ENCODE measurements at places on chromosomes 2 and 18.

DNA sequence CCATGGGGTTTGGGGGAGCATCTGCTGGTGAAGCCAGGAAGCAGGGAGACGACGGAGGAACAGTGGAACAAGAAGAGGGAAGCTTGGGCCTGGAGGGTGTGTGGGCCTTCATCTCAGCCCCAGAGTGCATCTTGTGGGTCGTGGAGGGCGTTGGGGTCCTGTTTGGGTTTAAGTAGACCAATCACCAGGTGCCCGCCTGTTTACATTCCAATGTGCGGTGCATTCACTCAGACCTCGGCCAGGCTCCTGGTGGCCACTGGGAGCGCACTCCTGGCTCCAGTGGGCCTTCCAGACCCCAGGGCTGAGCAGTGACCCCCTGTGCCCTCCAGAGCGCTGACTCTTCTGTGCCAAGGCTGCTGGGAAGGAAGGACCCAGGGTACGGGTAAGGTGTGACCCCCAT lies 293.7 kb downstream of the NDUFA10 start:
- DNase-seq: no peak

GRCh38 chr2:120014226-120014980 lies 1.5 kb downstream of the EPB41L5 start:
- DNase-seq: no peak

GRCh38 chr2:137255990-137256389 lies 490.6 kb downstream of the THSD7B start:
- DNase-seq: no peak

DNA sequence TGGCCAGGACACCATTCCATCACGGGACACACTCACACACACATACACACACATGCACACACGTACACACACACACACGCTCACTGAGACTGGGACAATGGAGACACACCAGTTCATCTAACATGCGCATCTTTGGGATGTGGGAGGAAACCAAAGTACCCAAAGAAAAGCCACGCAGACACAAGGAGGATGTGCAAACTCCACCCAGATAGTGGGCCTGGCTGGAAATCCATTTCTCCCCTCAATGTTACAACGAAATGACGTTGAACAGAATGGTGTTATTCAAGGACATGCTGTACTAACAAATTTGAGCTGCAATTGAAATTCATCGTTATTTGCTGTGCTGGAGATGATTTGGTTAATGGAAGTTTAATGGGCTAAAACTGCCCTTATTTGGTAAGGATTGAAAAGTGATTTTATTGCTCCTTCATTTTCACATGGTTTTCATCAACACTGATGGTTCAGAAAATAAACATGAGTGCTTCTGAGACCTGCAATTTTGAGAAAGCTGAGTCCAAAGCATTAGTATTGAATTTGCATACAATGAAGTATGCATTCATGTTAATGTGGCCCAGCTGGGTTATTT lies 110.0 kb downstream of the KCNE4 start:
- DNase-seq: no peak

DNA sequence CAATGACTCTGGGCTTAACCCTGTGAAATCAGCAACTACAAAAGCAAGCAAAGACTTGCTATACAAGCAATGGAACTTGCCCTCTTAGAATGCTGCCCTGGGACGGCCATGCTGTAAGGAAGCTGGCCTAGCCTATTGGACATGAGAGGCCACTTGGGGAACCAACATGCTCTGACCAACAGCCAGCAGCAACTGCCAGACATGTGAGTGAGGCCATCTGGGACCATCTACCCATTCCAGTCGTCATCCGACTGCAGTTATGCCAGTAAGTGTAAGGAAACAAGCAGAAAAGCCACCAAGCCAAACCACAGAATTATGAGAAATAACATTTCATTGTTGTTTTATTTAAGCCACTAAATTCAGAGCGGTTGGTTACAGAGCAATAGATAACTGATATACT lies 40.9 kb downstream of the CLASP1 start:
- DNase-seq: no peak

GRCh38 chr2:174678395-174678794 lies 80.8 kb upstream of the WIPF1 start:
- DNase-seq: no peak

DNA sequence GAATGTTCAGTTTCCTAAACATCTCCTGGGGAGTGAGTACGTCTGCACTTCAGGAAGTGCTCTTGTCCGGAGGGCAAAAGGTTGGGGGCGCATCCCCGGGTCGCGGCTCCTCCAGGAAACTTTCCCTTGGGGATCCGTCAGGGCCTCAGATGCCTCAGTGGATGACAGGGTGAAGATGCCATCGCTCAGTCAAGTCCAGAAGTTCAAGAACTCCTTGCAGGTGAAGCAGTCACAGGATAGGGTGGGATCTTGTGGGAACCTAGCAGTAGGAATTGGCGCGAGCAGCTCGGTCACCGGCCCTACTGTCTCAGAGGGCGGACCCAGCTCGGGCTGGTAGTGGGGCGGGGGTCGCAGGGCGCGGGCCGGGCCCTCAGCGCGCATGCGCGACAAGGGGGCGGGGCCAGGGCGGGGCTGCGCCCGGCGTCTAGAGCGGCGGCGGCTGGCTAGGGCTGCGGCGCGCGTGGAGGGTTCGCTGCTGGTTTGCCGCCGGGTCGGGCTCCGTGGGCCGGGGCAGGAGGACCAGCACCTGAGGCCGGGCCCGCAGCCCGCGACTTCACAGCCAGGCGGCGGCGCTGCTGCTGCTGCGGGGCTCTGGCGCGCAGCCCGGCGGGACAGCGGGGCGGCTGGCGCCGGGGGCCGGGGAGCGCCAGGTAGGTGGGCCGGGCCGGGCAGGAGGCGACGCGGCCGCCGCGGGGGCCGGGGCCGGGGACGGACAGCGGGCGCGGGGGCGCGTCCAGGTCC lies at the start of gene INPP4A:
Gene INPP4A, plus strand, starts transcription at position 423 of the 741 bp plus-strand sequence. CDS start 75,191 bp downstream, outside the sequence.
- peak; percentile 74 for DNase-seq

- DNase-seq: no peak
These were observed 107.4 kb downstream of the NOL4 start for GRCh38 chr18:34117319-34117718.

DNA sequence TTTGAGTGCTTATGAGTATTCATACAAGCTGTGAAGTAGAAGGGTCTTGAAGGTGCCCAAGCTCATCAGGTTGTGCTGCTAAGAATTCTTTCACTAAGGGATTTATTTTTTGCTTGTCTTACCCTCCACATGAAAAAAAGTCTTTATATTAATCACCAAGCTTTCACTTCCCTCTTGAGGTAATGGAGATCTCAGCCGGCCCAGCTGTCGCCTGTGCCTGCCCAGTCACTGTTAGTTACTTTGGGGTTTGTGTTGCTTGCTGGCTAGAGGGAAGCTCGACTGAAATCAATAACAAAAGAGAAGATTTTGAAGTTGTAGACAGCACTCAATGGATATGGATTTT lies 21.9 kb downstream of the MC2R start:
- DNase-seq: no peak

DNA sequence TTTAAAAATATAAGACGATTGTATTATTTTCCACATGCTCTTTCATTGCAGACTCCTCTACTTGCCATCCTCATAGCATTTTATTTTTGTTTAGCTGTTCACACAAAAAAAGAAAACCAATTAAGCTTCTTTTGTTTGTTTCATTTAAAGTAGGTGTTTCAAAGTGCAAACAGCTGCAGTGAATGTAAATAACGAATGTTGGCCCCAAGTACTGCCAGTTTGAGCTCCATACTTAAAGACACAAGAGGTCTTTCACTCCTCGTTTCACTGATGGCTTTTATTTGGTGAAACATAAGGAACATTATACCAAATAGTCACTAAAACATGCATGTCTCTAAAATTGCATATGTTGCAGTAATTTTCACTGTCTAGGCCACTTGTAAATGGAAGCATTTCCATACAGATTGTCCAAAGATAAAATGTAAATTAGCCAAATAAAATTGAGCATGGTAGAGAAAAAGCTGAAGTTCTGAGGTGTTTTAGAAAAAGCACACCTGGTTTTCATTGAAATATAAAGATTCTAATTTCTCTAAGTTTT lies 253.4 kb downstream of the TMX3 start:
- no peak for DNase-seq

DNA sequence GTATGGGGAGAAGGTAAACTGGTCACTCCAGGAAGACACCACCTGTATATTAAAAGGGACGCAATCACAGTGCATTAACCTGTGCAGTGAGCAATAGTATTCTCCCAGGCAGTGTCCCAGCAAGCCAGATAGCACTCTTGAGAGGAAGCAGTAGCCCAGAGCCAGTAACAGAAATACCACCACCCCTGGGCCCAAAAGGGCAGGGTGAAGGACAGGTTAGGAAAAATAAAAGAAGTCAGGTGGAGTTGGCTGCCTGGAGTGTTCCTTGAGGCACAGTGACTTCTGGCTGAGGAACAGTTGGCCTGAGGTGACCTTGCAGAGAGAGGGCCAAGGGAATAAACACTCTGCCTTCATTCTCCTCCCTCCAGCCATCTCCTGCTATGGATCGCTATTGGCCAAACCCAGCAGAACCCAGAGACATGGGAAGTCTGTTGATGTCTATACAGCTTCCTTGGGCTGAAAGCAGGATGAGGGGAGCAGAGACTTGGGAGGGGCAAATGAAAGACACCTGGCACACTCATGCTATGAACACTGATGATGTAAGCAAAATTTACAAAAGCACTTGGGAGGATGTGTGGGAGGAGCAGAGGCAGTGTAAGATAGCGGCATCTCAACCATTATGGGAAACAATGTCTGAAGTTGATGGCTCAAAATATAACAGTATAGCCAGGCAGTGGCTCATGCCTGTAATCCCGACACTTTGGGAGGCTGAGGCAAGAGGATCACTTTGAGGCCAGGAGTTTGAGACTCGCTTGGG lies 7.5 kb downstream of the C18orf32 start:
- no peak for DNase-seq

DNA sequence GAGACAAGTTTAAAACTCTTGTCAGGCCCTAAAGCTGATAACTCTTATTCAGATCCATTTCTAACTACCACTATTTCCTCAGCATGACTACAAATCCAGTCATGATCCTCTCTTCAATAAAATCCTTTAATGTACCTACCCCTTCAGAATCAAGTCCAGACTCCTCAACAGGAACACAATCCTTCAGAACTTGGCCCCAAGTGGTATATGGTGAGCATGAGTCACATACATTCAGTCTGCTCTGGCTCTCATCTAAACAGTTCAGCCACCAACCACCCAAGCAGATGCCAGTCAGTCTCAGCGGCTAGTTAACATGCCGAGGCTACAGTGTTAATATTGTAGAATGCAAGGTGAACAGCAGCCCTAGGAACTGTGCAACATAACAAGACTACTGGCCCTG lies 9.7 kb downstream of the LMAN2L start:
- no peak for DNase-seq

DNA sequence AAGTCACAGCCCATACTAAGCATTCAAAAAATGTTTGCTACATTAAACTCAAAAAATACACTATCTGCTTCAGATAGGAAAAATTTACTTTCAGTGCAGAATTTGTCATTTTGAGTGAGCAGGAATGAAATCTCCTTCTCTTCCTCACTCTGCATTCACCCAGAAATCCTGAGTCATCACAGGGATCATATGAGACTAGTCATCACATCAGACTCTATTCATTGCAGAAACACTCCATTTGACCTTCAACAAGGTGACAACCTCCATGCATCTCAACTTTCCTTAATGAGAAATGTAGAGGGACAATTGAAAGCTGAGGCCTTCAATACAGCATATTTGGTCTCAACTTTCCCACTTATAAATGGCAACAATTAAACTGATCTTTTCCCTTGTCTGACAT lies 130.4 kb upstream of the CYP26B1 start:
- no peak for DNase-seq

GRCh38 chr18:48866028-48866733 lies 84.6 kb downstream of the SMAD7 start:
- DNase-seq: no peak

DNA sequence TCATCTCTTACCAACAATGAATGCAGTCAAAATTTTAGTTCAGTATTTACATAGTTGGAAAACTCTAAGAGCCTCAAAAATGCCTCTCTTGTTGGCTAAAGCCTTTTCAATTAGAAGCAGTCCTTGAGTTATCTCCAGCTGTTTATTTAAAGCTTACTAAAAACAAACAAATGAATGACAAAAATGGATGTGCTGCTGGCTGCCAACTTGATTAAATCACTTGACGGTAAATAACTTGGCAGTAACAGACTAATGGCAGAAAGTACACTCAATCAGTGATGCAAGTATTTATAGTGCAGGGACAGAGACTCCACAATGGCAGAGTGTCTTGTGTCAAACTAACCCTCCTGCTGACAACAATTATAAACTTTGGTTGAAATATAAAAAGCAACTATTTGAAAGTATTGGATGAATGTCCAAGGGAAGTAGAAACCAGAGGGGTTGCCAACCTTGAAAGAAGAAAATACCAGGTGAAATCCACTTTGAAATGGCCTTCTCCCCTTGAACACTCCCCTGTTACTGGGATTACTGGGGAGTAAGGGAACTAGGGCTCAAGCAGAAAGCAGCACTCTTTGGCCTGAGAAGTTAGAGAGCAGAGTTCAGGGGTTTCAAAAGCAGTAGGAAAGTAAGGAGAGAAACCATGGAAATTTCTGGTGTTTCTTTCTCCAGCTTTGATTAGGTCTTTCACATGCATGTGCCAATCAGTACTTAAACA lies 245.2 kb upstream of the SPHKAP start:
- DNase-seq: no peak

DNA sequence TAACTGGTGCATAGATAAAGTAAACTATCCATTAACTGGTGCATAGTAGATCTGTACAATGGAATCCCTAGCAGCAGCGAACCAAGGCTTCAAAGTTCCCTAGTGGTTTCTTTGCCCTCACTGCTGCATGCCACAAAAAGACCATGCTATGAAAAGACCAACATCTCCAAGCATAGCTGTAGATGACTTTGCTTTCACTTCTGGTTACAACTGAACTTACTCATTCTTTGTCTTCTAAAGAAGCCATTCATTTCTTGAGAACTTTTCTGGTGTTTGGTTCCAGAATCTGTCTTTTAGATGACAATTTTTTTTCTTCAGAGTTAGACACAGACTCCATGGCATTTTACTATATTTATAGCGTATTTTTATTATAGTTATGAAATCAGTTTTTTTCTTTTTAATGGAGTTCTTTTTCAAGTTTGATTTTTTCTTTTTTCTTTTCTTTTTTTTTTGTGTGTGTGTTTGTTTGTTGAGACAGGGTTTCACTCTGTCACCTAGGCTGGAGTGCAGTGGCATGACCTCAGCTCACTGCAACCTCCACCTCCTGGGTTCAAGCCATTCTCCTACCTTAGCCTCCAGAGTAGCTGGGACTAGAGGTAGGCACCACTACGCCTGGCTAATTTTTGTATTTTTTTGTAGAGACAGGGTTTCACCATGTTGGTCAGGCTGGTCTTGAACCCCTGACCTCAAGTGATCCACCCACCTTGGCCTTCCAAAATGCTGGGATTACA lies 63.6 kb downstream of the SLC35F5 start:
- DNase-seq: peak; percentile 24

DNA sequence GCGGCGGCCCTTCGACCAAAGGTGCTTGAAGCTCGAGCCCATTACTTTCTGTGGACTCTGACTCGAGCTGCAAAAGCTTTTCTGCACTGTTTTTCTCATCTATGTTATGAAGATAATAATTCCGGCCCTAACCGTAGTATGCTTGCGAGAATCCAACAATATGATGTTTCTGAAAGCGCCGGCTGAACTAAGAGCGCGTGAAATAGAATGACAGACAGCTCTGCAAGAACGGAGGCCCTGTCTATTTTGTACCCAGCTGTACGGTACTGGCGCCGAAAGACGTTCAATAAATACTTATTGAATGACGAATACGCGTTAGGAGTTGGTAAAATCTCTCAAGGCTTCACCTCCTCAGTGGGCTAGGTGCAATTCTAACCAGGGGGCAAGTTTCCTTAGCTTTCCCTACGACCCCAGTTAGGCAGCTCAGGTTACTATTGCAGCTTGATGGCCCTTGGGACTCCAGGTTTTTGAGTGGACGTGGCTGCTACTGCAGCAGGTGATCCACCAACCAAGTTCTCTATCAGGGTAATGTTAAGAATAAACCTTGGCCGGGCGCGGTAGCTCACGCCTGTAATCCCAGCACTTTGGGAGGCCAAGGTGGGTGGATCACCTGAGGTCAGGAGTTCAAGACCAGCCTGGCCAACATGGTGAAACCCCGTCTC lies 570 bp downstream of the SCRN3 start:
- DNase-seq: no peak
